ENCODE measurements at places on chromosomes 7 and 10.

GRCh38 chr7:9945857-9946256 is 1027.8 kb upstream of the PHF14 start:
- no peak for DNase-seq

DNA sequence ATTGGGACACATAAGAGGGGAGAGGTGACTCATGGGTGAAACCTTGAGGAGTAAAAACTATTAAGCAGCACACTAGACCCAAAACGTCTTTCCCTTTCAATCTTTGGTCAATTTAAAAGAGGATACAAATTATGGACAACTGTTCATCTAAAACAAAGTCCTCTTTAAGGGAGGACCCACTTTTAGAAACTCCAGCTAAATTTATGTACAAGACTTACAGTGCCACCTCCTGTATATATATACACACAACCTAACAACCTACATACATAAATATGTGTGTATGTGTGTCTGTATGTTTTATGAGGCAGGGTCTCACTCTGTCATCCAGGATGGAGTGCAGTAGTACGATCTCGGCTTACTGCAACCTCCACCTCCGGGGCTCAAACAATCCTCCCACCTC is 18.1 kb upstream of the ZC3HAV1 start:
- DNase-seq: peak; percentile 4

GRCh38 chr7:10429031-10429430 is 544.6 kb upstream of the PHF14 start:
- no peak for DNase-seq

DNA sequence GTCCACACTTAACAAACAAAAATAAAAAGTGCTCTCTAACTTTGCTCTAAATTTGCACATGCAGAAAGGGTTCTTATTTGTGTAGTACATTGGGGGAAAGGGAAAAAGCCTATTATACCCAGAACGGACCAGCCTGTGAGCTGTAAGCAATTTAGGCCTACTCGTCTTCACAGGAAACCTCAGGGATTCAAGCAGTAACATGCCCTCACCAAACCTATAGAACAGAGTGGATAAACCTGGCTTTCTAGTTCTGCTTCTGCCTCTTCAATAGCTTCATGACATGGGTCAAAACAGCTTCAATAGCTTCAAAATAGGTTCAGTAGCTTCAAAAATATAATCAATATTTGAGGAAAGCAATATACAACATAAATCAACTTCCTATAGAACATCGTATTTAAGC is 163.7 kb downstream of the ARL4A start:
- no peak for DNase-seq

- DNase-seq: peak; percentile 39
Observed at GRCh38 chr7:15723841-15724240, 37.4 kb upstream of the MEOX2 start.

DNA sequence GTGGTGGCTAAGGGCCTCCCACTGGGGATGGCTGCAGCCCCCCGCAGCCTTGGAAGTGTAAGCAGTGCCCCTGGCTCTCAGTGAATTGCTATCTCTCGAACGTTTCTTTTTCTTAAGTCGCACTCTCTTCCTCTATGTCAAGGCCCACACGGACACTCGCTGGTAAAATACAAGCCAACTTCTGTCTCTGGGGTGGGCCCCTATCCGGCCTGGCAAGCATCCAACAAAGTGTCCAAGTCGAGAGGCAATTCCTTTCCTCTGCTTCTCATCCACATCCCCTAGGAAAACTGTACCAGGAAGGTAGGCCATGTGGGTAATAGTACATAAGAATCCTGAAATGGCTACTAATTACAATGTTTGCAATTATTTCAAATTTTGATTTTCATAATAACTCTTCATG is 194.9 kb upstream of the MGMT start:
- DNase-seq: no peak

- no peak for DNase-seq
Observed at GRCh38 chr10:6769704-6770417, 189.8 kb upstream of the PRKCQ start.

- DNase-seq: no peak
Observed at GRCh38 chr10:48982584-48982983, 42.9 kb upstream of the LRRC18 start.

- no peak for DNase-seq
Observed at GRCh38 chr7:118836933-118837332, 612.4 kb downstream of the ANKRD7 start.

GRCh38 chr10:125721035-125721434 is 1.5 kb downstream of the EDRF1 start:
- DNase-seq: no peak

- peak; percentile 9 for DNase-seq
Observed at GRCh38 chr10:18340496-18341051, 200.3 kb downstream of the CACNB2 start.

DNA sequence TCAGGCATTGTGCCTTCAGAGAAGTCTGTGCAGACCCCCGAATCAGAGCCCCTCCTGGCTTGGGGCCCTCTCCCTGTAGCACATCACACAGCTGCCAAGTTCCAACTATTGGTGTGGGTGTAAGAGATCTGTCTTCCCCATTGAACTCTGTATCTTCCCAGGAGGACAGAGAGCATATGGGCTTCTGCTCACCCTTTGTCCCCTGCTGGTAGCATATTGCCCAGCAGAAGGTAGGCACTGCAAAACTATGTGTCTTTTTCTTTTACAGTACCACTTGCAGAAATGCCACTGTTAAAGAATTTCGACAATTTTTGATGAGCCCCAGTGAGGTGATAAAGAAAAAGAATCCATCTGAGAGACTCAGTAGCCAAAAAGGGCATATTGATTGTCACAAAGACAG is 59.6 kb downstream of the NPY start:
- DNase-seq: no peak

- DNase-seq: no peak
Observed at GRCh38 chr10:89702121-89702480, 711 bp downstream of the KIF20B start.

GRCh38 chr7:260441-261281 is 29.3 kb upstream of the FOXL3 start:
- no peak for DNase-seq

DNA sequence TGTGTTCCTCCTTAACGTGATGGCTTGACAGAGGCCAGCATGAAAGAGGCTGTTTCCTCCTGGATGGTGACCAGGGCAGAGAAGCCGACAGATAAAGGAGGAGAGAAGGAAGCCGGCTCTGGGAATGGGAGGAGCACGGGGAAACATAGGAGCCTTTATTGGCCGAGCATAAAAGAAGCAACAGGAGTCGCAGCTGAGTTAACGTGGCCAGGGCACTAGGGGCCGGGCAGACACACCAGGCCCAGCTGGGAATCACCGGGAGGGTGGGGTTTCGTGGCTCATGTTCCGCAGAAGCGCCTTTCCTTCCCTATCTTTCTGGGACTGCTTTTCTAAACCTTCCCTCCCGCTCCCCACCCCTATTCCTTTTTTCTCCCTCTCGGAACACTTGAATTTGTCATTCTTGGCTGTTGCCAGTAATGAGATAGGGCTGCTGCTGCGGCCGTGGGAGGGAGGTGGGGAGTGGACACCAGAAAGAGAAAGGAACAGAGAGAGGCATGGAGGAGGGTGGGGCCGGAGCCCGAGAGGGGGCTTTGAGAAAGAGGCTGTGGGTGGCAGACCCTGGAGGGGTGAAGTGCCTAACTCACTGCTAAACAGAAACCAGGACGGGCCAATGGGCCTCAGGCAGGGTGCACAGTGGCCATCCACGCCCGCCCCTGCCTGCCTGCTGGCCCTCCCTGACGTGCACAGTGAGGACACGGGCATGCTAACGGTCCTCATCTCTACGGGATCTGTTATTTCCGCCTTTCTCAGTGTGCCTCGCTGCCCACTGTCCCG is 65.2 kb downstream of the COL13A1 start:
- peak; percentile 74 for DNase-seq

DNA sequence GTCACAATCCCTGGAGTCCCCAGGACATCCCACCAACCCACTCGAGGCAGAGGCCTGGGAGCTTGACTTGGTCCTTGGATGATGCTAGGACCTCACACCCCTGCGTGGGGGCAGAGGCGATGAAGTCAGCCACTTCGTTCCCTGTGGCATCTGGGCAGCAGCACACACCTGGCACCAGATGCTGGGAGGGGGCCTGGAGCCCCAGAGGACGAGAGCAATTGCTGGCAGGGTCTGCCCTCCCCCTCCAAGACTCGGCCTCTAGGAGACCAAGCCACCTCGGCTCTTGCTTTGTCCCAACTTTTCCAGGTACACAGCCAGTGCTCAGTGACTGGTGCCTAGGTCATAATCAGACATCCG is 39.1 kb downstream of the DPYSL4 start:
- no peak for DNase-seq

GRCh38 chr10:20494474-20494873 is 402.6 kb downstream of the NEBL start:
- DNase-seq: no peak

GRCh38 chr10:67763499-67764011 is 67.6 kb upstream of the CTNNA3 start:
- DNase-seq: peak; percentile 39

GRCh38 chr10:72027498-72027897 is 60.9 kb downstream of the SPOCK2 start:
- DNase-seq: no peak

GRCh38 chr7:99105756-99106155 is 38.2 kb downstream of the SMURF1 start:
- DNase-seq: peak; percentile 41

DNA sequence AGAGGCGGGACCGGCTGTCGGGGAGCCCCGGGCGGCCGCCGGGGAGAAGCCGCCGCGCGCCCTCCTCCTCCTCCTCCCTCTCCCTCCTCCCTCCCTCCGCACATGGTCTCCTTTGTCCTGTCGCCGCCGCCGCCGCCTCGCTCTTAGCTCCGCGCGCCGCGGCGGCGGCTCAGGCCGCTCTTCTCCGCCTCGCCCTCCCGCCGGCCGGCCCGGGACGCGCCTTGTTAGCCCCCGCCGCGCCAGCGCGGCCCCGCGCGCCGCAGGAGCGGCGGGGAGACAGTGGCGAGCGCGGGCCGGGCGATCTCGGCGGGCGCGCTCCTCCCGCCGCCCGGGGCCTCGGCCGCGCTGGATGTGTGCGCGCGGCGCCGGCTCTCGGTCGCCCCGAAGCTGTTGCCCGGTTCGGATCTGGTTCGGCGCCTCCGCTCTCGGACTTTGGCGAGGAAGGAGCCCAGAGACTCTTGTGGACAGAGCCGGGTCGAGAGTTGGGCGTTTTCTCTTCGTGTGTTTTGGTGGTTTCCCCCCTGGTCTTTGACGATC is 437.4 kb upstream of the GALNT17 start:
- peak; percentile 46 for DNase-seq

DNA sequence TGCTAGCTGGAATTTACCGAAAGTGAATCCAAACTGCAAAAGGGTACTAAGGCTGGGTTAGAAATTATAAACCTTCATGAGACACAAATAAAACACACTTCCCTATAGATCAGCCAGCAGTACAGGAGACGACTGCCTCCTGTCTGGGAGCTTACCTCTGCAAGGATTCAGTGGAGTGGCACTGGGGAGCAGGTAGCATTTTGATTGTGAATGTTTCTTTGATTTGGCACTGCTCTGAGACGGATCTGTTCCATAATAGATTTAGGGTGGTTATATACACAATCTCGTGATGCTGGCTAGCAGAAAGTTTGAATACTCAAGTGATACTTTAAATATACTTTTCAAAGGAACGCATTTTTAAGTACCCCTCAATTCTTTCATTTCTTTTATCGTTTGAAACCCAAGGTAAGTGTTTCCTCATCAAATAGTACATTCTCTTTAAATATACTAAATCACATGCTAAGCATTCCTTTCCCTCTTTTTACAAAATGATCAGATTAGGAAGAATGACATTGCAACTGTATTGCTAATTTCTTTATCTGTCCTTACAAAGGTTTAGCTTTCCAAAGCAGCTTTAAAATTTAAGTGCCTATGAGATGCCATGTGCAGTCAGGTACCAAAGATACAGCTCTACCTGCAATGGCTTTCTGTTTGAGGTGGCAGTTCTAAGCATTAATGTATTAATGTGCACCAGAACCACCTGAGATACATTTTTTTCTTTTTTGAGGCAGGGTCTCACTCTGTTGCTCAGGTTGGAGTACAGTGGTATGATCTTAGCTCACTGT is 20.6 kb upstream of the CHCHD3 start:
- DNase-seq: no peak

DNA sequence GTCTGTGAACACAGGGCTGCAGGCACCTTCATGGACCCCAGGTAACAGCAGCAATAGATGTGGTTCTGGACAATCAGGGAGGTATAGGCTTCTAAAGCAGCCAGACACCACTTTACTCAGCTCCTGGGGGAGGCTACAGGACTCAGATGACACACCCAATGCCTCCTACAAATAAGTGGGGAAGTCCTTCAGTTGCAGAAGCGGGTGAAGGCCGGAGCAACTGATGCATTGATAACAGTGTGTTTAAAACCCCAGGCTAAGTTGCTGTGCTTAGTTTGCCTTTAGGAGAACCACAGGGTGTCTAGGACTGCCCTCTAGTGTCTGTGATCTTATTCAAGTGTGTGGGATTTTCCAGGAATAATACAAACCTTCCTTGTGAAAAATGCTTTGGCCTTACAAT is 5.9 kb upstream of the ITGA8 start:
- DNase-seq: peak; percentile 72

- no peak for DNase-seq
Observed at GRCh38 chr7:103121641-103122040, 27.3 kb downstream of the NAPEPLD start.

GRCh38 chr7:125857606-125858005 is 928.0 kb upstream of the POT1 start:
- DNase-seq: no peak
